SJCRH30 (cell line): ENCODE measurements at places on chromosomes 13 and 19. TPM values are rescaled to one million over a fixed set of nuclear protein-coding genes. Genes with fewer than 3 reads are reported as not detected.

GRCh38 chr19:7831452-7831851 is 1.4 kb downstream of the EVI5L start:
- no peak overlapping the region for H3K27ac ChIP-seq
- no peak for DNase-seq
- no peaks in the 10 kb centered on the region for H3K27me3 ChIP-seq
- H3K4me1 ChIP-seq = no peaks in the 10 kb centered on the region

Gene JAK3
- 0.03 and 0.04 TPM in 2 replicates for total RNA-seq

DNA sequence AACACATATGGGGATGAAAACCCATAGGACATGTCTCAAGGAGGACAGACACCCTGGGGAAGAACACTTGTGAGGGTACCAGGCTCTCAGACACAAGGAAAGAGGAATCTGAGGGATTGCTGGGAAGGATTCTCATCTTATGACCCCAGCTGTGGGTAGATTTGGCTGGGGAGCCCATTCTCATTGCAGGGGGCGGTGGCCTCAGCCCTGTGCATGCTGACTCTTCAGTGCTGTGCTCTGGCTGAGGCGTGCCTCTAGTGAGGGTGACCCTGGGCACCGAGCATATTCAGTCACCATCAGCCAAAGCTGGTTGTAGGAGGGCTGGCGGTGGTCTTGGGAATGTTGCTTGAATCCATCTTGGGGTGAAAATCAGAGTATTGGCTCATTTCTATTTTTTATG is 140.7 kb downstream of the TM9SF2 start:
- H3K27ac ChIP-seq = no peak overlapping the region
- no peaks in the 10 kb centered on the region for H3K36me3 ChIP-seq
- no peaks in the 10 kb centered on the region for H3K27me3 ChIP-seq
- H3K4me1 ChIP-seq = peaks cover 16% of the 10 kb centered on the region

Gene ZFP28
- 8.1 and 10.4 TPM in 2 replicates for total RNA-seq

DNA sequence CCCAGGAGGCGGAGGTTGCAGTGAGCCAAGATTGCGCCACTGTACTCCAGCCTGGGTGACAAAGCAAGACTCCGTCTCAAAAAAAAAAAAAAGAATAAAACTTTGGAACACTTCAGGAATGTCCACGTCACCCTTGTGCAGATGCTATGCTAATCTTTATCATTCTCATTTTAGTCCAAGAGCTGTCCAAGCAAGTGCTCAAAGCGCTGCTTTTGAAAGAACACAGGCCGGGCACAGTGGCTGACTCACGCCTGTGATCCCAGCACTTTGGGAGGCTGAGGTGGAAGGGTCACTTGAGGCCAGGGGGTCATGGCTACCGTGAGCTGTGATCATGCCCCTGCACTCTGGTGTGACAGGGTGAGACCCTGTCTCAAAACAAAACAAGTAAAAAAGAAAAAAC is 11.1 kb upstream of the UQCR11 start:
- H3K4me1 ChIP-seq = no peaks in the 10 kb centered on the region
- H3K36me3 ChIP-seq = peaks cover 50% of the 10 kb centered on the region
- no peak overlapping the region for H3K4me3 ChIP-seq

GRCh38 chr19:41753159-41753558 is 2.2 kb upstream of the CEACAM6 start:
- H3K4me1 ChIP-seq = no peaks in the 10 kb centered on the region; the same call in 1 of the 2 replicates
- peaks cover 19% of the 10 kb centered on the region for H3K27me3 ChIP-seq
- peak; percentile 73 for DNase-seq
- no peaks in the 10 kb centered on the region for H3K36me3 ChIP-seq
- H3K4me3 ChIP-seq = no peak overlapping the region

DNA sequence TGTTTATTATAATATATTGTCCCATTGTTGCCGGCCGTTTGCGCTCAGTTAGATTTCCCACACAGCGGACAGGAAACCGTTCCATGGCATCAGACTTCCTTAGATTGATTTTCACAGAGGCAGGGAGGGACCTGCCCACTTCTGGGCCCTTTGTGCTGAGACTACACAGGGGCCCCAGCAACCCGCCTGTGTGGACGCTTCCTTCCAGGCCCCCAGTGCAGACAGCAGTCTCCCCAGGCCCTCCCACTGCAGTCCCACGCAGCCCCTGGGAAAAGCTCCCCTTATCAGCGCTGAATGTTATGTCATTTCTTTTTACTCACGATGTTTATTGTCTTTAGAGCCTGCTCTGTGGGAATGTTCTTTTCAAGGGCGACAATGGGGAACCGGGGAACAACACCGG is 351.7 kb upstream of the ARGLU1 start:
- H3K4me1 ChIP-seq = peaks cover 9% of the 10 kb centered on the region; the same call in 1 of the 2 replicates
- H3K36me3 ChIP-seq = no peaks in the 10 kb centered on the region
- H3K4me3 ChIP-seq = peak overlapping the region; percentile 51
- no peaks in the 10 kb centered on the region for H3K27me3 ChIP-seq
- peak overlapping the region; percentile 83 for H3K27ac ChIP-seq

Gene SBNO2
- 15.0 and 17.1 TPM in 2 replicates for total RNA-seq

Gene FGF21
- total RNA-seq = not detected in 2 replicates

DNA sequence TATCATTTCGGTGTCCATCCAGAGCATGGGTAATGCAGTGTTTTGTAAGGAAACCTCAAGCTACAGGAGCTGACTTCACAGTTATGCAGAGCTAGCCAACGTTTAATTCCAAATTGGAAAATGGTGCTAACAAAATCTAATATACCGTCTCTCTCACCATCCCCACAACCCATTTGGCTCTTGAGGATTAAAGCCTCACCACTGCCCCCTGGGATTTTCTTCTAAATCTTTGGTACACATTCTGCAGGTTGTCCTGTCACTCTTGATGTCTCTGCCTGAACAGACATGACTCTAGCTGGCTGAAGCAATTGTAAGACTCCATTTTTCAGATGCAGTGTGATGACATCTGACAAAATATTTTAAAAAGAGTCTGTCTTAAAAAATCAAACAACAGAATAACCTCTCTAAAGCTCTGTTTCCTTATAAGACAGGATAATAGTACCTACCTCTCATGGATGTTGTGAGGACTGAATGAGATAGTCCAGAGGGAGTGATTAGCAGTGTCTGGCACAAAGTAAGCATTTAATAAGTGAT is 451.8 kb downstream of the SUCLA2 start:
- no peak overlapping the region for H3K4me3 ChIP-seq
- H3K27ac ChIP-seq = no peak overlapping the region
- no peaks in the 10 kb centered on the region for H3K4me1 ChIP-seq
- no peaks in the 10 kb centered on the region for H3K36me3 ChIP-seq

GRCh38 chr13:58018020-58018419 is 386.5 kb downstream of the PCDH17 start:
- no peaks in the 10 kb centered on the region for H3K4me1 ChIP-seq
- H3K4me3 ChIP-seq = no peak overlapping the region
- H3K27ac ChIP-seq = no peak overlapping the region
- DNase-seq = no peak

- no peaks in the 10 kb centered on the region for H3K4me1 ChIP-seq
- H3K27me3 ChIP-seq = no peaks in the 10 kb centered on the region
- no peak overlapping the region for H3K27ac ChIP-seq
- peaks cover 31% of the 10 kb centered on the region for H3K36me3 ChIP-seq
- no peak overlapping the region for H3K4me3 ChIP-seq
Measured at GRCh38 chr19:40241125-40241808, 14.8 kb upstream of the CCNP start.

DNA sequence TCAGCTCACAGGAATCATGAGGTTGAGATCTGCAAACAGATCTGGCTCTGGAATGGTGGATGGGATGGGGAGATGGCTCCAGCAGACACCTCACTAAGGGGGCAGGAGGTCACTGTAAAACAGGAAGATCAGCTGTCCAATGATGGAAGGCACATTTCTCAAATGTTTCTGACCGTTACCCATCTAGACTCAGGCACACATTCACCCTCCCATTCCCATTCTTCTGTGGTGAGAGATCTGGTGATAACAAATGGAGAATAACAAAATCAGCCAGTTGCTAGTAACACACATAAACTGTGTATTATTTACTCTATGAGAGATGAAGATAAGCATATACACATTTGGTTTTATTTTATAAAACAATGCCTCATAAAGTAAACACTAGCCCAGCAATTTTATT is 235.9 kb downstream of the TSHZ3 start:
- DNase-seq = peak; percentile 94
- H3K4me1 ChIP-seq = peaks cover 67% of the 10 kb centered on the region
- H3K27ac ChIP-seq = peak overlapping the region; percentile 80
- no peaks in the 10 kb centered on the region for H3K27me3 ChIP-seq
- H3K36me3 ChIP-seq = no peaks in the 10 kb centered on the region

Gene SIGLEC5
- total RNA-seq = not detected in 2 replicates

Gene CLDND2
- not detected in 2 replicates for total RNA-seq

Gene CD79A
- 0.61 TPM in 1 of 2 replicates, not detected in the other for total RNA-seq

- peak; percentile 73 for DNase-seq
- H3K4me1 ChIP-seq = peaks cover 35% of the 10 kb centered on the region
- peak overlapping the region; percentile 62 for H3K4me3 ChIP-seq
Measured at GRCh38 chr19:1262623-1263123, 6.5 kb upstream of the CIRBP start.

GRCh38 chr13:32726374-32727037 is 140.3 kb downstream of the PDS5B start:
- DNase-seq = no peak
- H3K36me3 ChIP-seq = peaks cover 46% of the 10 kb centered on the region
- H3K27ac ChIP-seq = no peak overlapping the region
- H3K4me3 ChIP-seq = no peak overlapping the region
- no peaks in the 10 kb centered on the region for H3K27me3 ChIP-seq

- DNase-seq = no peak
- no peaks in the 10 kb centered on the region for H3K36me3 ChIP-seq
- H3K27ac ChIP-seq = peak overlapping the region; percentile 98
Measured at GRCh38 chr19:31254611-31255010, 94.6 kb downstream of the TSHZ3 start.

Gene FPR2
- not detected in 2 replicates for total RNA-seq

DNA sequence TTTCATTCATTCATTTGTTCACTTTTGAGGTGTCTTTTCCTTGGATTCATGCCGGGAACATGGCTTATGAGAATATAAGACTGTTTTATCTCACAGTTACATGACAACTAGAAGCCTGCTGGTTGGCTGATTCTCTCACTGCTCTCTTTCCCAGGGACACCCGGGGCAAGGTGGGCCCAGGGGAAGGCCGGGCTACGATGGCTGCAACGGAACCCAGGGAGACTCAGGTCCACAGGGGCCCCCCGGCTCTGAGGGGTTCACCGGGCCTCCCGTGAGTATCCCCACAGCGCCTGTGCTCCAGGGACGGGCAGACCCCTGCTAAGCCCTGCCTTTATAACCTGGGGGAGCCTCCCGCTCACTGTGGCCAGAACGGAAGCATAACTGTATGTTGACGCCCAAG is 121.2 kb downstream of the COL4A2 start:
- no peak overlapping the region for H3K27ac ChIP-seq
- no peaks in the 10 kb centered on the region for H3K27me3 ChIP-seq
- no peak overlapping the region for H3K4me3 ChIP-seq
- DNase-seq = no peak

GRCh38 chr13:108408672-108409071 is 139.2 kb downstream of the TNFSF13B start:
- no peak overlapping the region for H3K4me3 ChIP-seq
- no peak overlapping the region for H3K27ac ChIP-seq
- H3K4me1 ChIP-seq = no peaks in the 10 kb centered on the region
- no peaks in the 10 kb centered on the region for H3K36me3 ChIP-seq
- no peaks in the 10 kb centered on the region for H3K27me3 ChIP-seq
- no peak for DNase-seq

GRCh38 chr19:29245215-29245614 is 32.3 kb upstream of the UQCRFS1 start:
- DNase-seq = no peak
- no peak overlapping the region for H3K27ac ChIP-seq
- H3K27me3 ChIP-seq = peaks cover 19% of the 10 kb centered on the region

GRCh38 chr13:99542788-99543406 is 41.6 kb downstream of the TM9SF2 start:
- DNase-seq = no peak
- H3K27me3 ChIP-seq = no peaks in the 10 kb centered on the region

DNA sequence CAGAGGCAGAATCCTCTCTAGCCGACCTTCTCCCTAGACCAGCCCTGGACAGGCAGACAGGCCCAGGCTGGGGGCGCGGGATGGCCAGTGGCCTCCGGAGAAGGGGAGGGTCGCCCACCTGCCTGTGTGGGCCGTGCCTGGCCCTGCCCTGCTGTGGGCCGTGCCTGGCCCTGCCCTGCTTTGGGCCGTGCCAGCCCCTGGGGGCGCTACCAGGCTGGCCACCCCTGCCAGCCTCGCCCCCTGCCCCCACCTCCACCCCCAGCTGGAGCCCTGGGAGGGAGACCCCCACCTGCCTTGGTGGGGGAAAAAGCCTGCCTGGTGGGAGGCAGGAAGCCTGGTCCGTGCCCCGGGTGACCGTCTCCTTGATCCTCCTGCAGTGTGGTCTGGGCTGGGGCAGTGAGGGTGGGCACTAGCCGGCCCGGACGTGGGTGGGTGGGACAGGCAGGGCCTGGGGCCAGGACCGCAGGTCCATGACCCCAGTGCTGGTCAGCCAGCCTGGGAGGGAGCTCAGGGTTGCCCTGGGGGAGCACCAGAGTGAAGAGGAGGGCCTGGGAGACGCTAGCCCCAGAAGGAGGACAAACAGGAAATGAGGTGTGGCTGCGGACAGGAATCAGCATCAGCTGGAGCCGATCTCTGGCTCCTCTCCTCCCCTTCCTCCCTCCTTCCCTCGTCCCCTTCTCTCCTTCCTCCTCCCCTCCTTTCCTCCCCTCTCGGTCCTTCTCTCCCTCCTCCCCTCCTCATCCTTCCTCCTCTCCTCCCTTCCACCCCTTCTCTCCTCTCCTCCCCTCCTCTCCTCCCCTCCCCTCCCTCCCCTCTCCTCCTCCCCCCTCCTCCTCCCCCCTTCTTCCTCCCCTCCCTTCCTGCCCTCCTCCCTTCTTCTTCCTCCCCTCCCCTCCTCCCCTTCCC is 5.1 kb upstream of the MKNK2 start:
- DNase-seq = no peak
- no peaks in the 10 kb centered on the region for H3K27me3 ChIP-seq
- H3K4me1 ChIP-seq = peaks cover 13% of the 10 kb centered on the region; the same call in 1 of the 2 replicates

GRCh38 chr19:38505958-38506357 is 72.5 kb downstream of the RYR1 start:
- peaks cover 83% of the 10 kb centered on the region for H3K36me3 ChIP-seq
- DNase-seq = no peak
- H3K27ac ChIP-seq = no peak overlapping the region
- no peaks in the 10 kb centered on the region for H3K27me3 ChIP-seq
- no peak overlapping the region for H3K4me3 ChIP-seq

GRCh38 chr13:49836516-49836915 is 44.0 kb upstream of the KPNA3 start:
- H3K36me3 ChIP-seq = no peaks in the 10 kb centered on the region
- no peaks in the 10 kb centered on the region for H3K27me3 ChIP-seq
- H3K4me1 ChIP-seq = peaks cover 18% of the 10 kb centered on the region
- peak; percentile 54 for DNase-seq
